Activated naive CD4-positive, alpha-beta T cell treated with anti-CD3 and anti-CD28 coated beads for 36 hours (primary cell): ENCODE measurements at places on chromosomes 7 and 10. TPM values are rescaled to one million over a fixed set of nuclear protein-coding genes. Genes with fewer than 3 reads are reported as not detected.

The SLC16A12 gene
- not detected for total RNA-seq

The CLDN3 gene
- not detected for total RNA-seq

The NRBF2 gene
- total RNA-seq: 15.6 TPM

The SLC13A1 gene
- not detected for total RNA-seq

The BICC1 gene
- not detected for total RNA-seq

The PDE6C gene
- not detected for total RNA-seq
